T1000 (cell line): ENCODE measurements at places on chromosomes 3 and 15.

GRCh38 chr3:123790254-123791072 is 93.7 kb downstream of the MYLK start:
- no peak for DNase-seq

- DNase-seq: no peak
Measured at GRCh38 chr3:107753494-107753893, 230.7 kb downstream of the BBX start.

- peak; percentile 97 for DNase-seq
Measured at GRCh38 chr3:184176377-184177330, 2.0 kb downstream of the AP2M1 start.

DNA sequence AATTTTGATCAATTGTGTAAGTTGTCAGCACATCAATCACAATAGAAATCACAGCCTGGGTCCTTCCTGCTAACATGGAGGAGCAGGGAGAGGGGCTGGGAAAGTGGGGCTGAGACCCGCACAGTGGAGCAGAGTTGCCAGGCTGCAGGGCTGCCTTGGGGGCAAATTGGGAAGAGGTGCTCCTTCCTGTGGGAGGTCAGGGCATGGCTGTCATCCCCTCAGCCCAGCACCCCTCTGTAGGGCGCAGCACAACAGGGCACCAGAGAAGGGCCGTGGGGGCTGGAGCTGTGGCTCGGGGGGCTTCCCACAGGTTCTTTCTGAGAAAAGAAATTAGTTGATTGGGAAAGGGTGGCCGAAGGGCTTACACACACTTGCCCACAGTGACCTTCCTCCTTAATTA is 126.3 kb downstream of the NSMCE3 start:
- no peak for DNase-seq

DNA sequence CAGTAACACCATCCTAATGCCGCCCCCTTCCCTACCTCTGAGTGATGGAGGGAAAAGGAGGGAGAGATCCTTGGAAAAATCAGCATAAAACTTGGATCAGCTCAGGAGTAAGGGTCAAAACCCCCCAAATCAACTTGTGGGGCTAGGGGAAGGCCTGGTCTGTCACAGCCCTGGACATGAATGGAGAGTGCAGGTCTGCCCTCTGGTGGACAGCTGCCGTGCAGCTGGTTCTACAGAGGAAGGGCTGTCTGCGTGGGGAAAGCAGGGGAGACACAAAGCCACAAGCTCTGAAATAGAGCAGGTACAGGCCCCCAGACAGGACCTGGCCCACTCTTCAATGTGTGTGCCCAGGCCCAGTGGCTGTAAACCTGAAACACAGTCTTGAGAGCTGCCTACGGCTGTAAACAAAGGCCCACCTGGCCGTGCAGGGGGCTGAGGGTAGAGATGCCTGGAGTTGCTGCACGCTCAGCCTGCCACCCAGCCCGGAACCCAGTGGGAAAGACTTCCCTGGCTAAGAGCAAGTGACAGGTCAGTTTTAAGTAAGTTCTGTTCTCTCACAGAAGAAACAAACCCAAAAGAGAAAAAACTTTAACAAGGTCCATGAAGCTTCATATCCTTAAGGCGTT is 16.4 kb downstream of the CLK3 start:
- peak; percentile 13 for DNase-seq

GRCh38 chr15:38690719-38691332 is 126.2 kb upstream of the RASGRP1 start:
- DNase-seq: peak; percentile 40

- no peak for DNase-seq
Measured at GRCh38 chr15:83306561-83306960, 22.1 kb upstream of the BNC1 start.

GRCh38 chr3:45914362-45915058 is 28.2 kb downstream of the CCR9 start:
- no peak for DNase-seq

DNA sequence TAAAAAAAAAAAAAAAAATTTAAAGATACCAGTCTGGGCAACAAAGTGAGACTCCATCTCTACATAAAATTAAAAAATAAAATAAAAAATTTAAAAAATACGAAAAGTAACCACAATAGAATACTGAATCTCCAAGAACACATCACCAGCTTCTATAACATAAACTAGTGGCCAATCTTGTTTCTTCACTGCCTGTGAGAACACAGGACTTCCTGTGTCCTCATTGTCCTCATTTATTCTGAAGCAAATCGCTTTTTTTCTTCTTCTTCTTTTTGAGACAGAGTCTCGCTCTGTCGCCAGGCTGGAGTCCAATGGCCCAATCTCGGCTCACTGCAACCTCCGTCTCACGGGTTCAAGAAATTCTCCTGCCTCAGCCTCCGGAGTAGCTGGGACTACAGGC is 28.6 kb upstream of the RAB7A start:
- no peak for DNase-seq

GRCh38 chr15:58528188-58528870 is 96.5 kb downstream of the LIPC start:
- no peak for DNase-seq

- no peak for DNase-seq
Measured at GRCh38 chr3:127253491-127253890, 34.4 kb downstream of the PRR20G start.

DNA sequence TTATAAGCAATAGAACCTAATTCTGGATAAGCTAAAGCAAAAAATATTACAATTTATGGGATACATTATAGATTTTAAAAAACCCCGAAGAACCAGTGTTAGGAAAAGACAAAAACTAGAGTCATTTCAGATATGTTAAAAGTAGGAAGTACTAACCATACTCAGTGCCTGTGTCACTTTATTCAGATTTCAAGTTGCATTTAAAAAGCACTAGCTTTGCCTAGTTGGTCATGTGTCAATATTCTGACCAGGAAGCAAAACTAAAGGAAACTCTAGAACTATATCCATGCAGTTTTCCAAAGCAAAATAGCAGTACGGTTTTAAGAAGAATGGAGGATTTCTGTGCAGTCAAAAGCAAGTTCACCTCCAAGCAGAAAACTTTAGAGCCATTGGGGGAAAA is 88.4 kb downstream of the RAP2B start:
- DNase-seq: no peak

DNA sequence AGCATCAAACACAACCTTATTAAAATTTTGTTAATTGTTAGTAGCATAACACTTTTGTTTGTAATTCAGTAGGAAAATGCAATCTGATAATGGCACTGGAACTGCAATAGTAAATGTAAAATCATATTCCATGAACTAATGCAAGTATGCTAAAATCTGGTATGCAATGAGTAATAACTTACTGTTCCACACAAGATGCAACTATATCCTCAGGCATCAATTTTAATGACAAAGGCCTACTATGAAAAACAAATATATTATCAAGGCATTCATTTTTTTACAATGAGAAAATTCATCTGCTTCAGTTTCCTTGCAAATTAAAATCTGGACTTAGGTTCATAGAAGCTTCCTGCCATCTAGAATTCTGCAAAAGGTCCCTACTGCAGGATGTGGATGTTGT is 1.4 kb upstream of the NSMCE3 start:
- DNase-seq: no peak
